Colonic mucosa (tissue), 4 donors: ENCODE measurements at places on chromosomes 6 and 20. TPM values are rescaled to one million over a fixed set of nuclear protein-coding genes. Genes with fewer than 3 reads are reported as not detected.

GRCh38 chr6:142903812-142904211 is 41.2 kb downstream of the HIVEP2 start:
- DNase-seq = no peak

DNA sequence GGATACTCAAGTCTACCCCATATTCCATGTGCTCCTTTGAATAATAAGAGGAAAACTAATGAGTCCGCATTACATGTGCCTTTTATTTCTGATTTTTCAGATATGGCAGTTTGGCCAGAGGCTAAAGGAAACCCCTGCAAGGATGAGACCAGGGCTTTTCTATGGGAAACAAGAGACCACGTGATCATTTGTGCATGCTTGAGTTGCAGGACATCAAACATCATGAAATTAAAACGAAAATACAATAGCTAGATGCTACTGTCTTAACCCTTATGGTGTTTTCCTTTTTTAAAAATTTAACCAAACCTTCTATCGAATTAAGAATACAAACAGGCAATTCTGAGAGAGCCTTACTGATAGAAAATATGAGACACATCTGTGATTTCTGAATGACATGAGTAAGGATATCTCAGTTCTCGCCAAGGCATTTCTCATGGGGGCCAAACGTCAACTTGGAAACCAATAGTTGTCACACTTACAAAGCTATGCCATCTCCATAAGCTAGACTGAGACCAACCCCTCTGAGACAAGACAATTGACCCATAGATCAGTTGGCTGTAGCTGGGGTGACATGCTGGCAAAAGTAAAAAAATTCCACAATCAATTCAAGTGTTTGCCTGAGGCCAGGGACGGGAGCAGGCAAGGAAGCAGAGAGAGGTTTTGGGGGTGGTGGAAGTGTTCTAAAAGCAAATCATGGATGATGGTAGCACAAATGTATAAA is 52.8 kb downstream of the RIPOR2 start:
- DNase-seq = no peak

- DNase-seq = no peak
These were observed 77.2 kb downstream of the PTPN1 start for GRCh38 chr20:50587291-50587961.

The MUC22 gene
- not detected for total RNA-seq

DNA sequence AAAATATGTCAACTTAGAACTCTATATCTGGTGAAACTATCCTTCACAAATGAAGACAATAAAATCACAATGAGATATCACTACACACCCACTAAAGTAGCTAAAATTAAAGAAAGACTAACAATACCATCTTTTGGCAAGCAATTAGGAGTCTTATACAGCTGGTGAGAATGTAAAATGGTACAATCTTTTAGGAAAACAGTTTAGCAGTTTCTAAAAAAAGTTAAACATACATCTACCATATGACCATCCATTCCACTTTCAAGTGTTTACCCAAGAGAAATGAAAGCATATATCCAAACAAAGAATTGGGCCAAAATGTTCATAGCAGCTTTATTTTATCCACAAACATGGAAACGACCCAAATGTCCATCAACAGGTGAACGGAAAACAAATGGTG is 13.8 kb upstream of the EEF1A1 start:
- DNase-seq = no peak

GRCh38 chr20:8386991-8387390 is 254.9 kb downstream of the PLCB1 start:
- DNase-seq = no peak

DNA sequence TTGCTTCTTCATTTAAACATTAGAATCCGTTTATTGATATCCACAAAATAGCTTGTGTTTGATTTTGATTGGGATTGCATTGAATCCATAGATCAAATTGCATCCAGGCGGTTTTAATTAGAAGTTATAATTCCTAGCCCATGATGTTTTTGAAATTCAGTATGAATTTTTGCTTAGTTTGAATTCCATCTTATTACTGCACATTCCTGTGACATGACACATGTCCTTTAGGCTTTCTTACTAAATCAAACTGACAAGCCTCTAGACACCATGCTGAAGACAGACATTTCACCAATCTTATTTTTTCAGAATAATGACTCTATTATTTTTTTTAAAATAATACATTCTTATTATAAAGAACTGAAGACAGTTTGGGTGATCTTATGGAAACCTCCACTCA is 21.4 kb upstream of the PI16 start:
- no peak for DNase-seq

GRCh38 chr20:14633507-14633906 is 296.1 kb upstream of the FLRT3 start:
- no peak for DNase-seq
